Stimulated activated CD4-positive, alpha-beta T cell treated with anti-CD3 and anti-CD28 coated beads, TNF-alpha, amount 100 ng/mL, for 4 hours (primary cell): ENCODE measurements at places on chromosomes 12 and 14.

DNA sequence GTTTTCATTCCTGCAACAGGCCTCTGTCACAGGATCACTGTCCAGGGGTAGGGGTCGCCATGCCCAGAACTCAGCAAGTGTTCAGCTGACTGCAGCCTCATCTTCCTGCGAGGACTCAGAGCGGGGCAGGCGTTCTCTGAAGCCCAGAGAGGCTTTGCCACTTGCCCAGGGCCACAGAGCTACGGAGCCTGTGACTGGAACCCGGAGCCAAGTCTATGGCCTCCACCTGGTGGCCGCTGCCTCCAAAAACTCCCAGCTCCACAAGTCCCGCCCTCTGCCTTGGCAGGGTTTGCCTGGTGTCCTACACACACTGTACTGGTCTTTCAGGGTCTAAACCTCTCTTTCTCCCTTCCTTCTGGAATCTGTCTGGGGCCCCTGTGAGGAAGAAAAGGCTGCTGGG, 8.7 kb upstream of the PPP1R13B start:
- DNase-seq: no peak

DNA sequence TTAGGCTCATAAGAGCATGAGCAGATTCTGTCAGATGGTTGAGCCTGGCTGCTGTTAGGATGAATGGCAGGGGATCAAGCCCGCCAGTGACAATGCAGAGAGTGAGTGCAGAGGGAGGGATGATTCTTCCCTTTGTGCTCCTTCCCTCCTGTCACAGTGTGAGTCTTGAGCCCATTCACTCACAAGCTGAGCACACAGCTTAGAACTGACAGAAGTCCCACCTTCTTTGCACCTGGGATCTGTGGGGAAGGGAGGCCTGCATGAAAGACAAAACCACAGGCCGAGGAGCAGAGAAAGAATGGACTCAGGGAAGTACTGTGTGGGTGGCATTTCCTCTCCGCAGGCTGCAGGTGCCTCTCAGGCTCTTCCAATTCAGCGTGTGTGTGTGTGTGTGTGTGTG, 160.6 kb downstream of the KCNA5 start:
- DNase-seq: no peak

GRCh38 chr14:48323665-48324064, 648.3 kb upstream of the MDGA2 start:
- no peak for DNase-seq

DNA sequence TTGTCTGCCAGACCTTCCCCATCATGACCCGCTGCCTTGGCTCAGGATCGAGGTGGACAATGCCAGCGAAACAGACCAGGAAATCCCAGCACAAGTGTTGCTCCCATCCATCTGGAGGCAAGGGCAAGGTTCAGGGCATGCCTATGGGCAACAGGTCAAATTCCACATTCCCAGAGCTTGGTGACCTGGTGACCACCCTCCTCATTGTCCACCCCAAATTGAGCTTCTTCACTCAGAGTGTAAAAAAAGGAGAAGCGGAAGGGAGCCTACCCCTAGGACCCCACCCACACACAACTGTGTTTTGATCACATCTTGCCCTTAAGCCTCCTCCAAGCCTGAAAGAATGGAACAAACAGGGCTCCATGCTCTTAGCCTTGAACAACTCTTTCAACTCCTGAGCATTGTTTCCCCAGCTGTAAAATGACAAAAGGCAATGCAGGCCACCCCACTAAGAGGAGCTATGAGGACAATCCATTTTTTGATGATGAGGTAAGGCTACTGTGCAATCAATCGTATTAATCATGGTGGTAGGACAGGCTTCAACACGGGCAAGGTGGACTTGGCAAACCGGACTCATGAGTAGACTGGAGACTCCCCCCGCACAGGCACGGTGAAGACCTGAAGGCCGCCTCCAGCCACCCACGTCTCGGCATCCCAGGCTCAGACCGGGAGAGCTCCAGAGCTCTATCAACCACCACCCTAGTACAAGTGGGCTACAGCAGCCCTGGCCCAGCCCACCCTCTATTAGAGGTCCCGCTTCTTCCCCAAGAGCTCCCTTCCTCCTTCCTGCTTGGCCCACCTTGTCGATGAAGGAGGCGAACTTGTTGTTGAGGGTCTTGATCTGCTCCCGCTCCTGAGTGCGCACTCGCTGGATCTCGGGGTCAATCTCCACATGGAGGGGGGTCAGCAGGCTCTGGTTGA, 866 bp downstream of the KRT79 start:
- no peak for DNase-seq

DNA sequence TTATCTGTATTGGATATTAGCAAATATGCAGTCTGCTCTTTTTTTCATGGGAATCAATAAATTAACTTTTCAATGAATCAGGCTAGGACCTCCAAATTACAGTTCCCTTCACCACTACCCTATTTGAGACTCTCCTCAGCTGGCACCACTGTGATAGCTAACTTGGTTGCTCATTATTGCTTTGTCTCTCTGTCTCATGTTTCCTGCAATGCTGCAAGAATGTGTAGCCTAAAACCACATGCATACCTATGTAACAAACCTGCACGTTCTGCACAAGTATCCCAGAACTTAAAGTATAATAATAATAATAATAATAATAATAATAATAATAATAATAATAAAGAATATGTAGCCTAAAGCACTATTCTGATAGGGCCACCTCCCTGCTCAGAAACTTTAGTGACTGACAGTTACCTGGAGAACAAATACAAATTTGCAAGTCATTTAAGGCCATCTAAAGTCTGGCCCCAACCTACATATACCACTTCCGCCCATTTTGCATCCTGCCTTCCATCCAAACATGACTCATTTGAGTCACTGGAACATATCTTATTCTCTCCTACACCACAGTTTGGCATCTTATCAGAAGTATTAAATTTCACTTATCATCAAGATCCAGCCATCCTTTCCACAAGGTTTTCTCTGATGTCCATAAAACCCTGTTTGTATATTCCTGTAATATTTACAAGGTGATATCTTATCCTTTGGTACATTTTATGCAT, 215.1 kb downstream of the LRRK2 start:
- no peak for DNase-seq

- no peak for DNase-seq
Observed at GRCh38 chr12:30963709-30964564, 37.4 kb downstream of the TSPAN11 start.

- no peak for DNase-seq
Observed at GRCh38 chr12:120220838-120221575, 20.1 kb upstream of the RPLP0 start.

DNA sequence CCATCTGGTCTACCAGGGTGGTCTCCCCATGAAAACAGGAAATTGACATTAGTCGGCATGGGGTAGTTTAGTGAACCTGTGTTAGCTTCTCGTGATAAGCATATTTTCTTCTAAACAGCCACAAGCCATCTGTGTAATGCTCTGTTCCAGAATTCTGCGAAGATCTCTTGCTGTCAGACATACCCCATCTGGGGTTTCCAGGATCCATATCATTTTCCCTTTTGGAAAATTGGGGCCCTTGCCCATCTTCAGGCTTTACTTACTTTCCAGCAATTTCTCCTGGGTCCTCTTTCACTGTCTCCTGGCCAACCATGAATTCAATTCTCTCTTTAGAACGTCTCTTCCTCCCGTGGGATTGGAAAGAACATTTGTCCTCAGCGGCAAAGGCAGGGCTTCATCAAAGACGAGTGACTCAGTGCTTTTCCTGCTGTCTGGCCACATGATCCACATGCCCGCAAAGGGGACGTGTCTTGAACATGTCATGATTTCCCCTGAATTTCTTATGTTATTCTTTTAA, 21.4 kb upstream of the NCOR2 start:
- DNase-seq: no peak

DNA sequence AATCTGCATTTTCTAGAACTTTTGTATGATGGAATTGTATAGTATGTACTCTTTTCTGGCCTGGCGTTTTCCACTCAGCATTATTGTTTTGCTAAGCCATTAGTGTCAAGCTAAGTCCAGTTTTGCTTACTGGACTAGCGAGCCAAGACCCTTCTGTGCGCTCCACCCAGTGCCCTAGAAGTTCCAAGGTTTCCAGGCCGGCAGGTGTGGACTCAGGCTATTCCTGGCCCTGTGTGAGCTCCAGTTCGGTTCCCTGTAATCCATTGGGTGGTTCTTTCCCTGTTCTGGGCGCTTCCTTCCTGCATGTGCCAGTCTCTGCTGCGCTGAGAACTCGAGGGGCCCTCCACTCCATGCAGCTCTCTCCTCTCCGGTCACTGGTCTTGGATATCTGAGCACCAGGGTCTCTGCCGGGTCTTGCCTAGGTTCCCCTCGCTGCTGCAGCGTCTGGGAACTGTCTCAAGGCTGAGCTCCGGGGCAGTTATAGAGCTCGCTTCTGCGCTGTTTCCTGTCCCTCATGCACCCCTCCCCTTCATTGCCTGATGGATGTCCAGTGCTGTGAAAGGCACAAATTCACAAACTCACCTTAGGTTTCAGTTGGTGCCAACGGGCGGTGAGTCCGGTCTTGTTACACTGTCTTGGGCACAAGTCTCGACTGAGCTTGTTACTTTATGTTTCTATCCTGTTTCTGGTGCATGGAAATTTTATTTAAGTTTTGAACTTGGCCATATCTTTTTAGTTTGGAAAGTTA, 100.8 kb downstream of the ADGRD1 start:
- DNase-seq: no peak

GRCh38 chr12:95393191-95393790, 80.7 kb upstream of the METAP2 start:
- no peak for DNase-seq

DNA sequence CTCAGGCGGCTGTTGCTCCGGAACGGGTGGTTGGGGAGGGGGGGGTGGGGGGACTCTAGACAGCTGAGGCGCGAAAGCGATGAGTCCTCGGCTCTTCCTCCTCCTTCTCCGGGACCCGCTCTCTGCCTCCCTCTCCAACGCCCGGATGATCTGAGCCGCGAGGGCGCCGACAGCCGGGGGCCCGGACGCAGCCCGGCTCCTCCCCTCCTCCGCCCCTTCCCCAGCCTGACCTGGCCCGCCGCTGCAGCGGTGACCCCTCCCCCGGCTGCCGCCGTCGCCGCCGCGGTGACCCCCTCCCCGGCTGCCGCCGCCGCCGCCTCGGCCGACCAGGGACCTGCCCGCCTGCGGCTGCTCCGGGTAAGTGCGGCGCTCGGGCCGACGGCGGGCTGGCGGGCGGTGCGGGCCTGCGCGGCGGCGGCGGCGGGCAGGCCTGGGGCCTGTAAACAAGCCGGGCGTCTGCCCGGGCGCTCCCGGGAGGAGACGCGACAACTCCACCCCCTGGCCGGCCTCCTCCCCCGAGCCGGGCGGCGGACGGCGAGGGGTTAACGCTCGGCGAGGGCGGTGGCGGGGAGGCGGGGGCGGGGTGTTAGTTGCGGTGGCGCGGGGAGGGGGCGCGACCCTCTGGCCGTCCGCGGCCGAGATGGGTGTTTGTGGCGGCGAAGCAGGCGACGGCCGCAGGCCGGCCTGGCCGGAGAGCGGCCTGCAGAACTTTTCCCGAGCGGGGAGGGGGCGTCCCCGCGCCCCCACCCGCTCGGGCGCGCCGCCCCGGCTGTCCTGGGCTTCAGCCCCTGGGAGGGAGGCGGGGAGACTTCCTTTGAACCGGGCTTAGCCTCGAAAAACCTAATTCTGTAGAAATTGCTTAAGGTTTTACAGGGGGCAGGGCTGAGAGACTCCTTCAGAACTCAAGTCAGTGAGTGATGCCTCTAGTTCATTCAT, 568 bp downstream of the PPM1A start:
- DNase-seq: peak; percentile 45

- DNase-seq: no peak
Observed at GRCh38 chr12:48013287-48013686, 9.0 kb upstream of the COL2A1 start.

- DNase-seq: no peak
Observed at GRCh38 chr14:72292689-72293024, 360.4 kb downstream of the RGS6 start.

DNA sequence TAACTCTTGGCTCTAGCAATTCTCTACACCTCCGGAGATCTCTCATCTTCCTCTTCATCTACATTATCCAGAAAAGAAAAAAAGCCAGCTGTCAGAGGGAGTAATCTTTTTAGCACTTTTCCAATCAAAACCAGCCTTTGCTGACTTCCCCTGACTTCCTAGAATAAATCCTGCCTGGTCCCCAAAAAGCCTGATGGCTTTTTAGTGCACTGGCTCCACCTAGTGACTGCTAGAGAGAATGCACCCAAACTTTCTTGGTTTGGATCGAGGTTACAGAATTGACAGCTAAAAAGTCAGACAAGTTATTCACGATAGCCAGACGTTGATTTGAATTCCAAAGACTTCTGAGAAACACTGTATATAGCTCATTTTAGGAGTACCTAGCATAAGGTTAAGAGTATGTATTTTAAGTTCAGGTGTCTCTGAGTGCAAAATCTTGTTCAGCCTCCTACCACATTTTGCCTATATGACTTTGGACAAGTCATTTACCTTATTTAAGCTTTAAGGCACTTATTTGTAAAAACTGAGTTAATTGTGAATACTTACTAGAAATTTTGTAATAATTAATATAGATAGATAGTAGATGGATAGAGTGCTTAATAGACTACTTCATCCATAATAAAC, 185.7 kb upstream of the GRIN2B start:
- no peak for DNase-seq

DNA sequence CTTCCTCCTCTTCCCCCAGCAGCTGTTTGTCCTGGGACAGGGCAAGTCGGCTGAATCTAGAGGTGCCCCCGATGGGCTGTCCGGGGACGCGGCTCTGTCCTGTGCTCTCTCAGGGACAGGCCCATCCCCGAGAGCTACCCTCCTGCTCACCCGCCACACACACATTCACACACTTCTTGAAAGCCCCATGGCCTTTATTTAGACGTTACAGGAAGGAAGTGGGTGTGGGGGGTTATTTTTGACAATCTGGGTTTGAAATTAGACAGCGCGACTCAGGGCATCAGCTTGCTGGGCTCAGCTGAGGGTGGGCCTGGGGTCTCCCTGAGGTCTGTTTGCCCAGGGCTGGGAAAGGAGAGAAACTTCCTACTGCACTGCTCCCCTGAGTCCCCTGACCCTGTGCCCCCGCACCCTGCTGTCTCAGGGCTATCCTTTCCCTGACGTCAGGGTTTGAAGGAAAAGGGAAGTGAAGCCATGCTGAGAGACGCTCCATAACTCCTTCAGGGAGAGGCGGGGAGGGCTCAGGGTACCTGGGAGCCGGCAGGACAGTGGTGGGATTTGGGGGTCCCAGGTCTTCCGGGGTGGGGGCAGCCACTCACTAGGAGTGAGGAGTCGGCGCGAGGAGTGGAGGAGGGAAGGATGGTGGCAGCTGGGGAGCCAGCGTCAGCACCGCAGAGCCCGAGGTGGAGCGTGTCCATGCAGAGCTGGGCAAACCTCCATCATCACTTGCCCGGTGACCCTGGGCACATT, 8.1 kb downstream of the PTPN6 start:
- no peak for DNase-seq
